ENCODE measurements at places on chromosomes 3 and 15.

- DNase-seq: no peak
These were observed 621.5 kb upstream of the ZNF385D start for GRCh38 chr3:22372292-22373062.

DNA sequence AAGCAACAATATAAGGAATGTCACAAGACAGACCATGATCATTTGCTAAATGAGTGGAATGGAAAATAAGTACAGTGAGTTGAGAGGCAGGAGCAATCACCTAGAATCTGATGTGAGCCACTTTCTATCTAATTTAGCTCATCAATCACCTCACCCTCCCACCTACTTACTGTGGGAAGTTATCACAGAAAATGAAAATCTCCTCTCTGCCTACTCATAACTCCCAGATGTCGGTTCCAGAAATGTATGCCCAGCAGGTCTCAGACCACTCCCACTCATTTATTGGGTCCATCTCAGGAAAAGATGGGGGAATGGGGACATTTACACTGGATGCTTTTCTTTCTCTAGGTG, 270.9 kb downstream of the FHIT start:
- DNase-seq: no peak

DNA sequence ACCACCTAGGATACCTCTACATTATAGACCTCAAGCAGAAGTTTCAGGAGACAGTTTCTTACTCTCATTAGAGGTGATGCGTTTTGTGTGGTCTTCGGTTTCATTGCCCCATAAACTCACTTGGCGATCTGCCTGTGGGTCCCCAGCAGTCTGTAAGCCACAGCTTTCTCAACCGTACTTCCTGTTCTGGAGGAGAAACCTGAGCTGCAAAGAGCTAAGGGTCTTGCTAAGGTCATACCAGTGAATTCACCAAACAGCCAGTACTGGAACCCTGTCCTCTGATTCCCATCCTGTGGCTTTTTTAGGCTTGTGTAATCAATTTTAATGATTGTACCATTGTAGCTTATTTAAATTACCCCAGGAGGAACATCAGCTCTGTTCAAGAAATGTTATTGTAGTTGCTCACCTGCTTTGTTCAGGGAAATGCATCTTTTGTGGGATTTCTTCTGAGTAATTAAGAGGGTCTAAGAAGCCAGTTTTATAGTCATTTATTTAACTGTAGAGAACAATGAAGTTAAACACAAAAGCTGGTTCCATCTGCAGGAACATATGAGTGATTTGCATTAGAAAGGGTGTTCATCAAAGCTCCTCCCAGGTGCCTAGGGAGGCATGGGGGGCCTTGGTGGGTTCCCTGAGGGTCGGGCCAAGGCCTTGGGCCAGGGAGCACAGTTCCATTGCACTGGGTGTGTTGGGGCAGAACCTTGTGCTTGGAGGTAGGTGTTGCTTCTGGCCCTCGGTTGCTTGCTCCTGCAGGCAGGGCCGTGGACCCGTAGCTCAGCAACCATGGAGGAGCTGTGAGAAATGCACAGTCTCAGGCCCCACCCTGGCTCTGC, 69.6 kb downstream of the APBA2 start:
- peak; percentile 18 for DNase-seq

DNA sequence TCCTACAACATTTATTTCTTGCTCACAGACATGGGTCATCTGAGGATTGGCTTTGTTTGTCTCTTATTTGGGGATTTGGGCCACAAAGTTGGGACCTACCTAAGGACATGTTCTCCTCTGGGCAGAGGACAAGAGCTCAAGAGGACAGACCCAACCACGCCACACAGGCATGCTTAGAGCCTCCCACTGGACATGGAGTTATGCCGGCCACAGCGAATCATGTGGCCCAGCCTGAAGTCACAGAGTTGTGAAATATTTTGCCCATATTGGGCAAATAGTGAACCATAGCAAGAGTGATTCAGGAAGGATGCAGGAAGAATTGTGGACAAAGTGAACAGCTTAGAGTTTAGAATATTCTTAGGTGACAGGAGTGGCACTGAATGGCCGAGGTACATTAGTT, 9.9 kb downstream of the TRAK1 start:
- no peak for DNase-seq

DNA sequence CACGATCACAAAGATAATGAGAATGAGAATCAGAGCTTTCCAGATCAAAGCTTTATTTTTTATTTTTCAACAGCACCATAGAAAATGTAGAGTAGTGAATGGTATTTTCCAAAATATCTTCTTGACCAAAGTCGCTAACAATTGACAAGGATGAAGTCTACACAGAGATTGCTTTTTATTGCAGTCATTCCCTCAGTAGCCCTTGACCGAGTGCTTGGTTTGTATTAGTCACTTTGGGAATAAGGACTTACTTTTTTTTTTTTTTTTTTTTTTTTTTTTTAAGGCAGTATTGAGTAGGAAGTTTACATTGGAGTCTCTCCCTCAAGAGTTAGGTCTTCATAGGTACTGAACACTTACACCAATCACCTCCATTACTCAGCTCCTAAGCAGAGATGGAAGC, 39.8 kb downstream of the THRB start:
- DNase-seq: no peak

- DNase-seq: peak; percentile 92
These were observed 21.7 kb downstream of the SH3BP5 start for GRCh38 chr3:15310491-15311370.

GRCh38 chr15:34160735-34161134, 49.2 kb downstream of the KATNBL1 start:
- DNase-seq: no peak

DNA sequence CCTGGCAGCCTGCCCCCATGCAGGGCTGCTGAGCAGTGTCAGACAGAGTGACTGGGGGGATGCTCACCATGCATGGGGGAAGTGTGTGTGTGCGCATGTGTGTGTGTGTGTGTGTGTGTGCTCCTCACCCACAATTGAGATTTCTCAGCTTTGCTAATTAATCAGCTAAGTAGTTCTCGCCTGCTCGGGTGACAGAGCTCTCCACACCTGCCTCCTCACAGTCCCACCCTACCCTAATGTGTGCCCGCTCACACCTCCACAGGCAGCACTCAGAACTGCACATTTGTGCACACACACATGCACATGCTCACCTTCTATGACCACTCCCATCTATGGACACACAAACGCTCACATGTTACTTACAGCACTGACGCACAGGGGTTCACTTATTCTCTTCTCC, 37.3 kb downstream of the CACNA2D2 start:
- DNase-seq: peak; percentile 19

DNA sequence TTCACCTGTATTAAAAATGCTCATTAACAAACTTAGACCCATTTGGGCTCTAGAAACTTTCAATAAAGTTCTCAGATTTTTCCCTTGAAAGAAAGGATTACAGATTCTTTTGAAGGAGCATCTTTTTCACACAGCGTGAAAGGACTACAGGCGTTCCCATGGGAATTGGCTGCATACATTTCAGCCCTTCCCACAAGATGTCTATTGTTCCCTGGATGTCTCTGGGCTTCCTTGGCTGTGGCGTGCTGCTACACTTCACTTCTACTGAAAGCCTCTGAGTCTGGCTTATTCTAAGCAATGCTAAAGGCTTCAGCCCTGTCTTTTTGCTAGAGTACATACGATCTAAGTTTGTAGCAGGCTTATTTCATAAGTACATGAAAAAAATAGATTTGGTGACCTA, 1.4 kb downstream of the VEPH1 start:
- DNase-seq: no peak

- DNase-seq: peak; percentile 33
These were observed at the start of gene CAMK2N2 for GRCh38 chr3:184261270-184261853. TSS of gene CAMK2N2 (minus strand) at chr3:184261553. CDS start at chr3:184261285, 268 bp downstream.

DNA sequence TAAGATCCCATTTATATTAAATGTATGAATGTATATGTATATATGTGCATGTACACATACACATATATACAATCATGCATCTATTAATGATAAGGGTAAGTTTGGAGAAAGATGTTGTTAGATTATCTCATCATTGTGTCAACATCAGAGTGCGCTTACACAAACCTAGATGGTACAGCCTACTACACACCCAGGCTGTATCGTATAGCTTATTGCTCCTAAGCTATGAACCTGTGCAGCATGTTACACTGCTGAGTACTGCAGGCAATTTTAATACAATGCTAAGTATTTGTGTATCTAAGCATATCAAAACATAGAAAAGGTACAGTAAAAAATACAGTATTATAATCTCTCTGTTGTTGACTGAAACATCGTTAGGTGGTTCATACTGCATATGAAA, 57.4 kb upstream of the ABHD17C start:
- no peak for DNase-seq

DNA sequence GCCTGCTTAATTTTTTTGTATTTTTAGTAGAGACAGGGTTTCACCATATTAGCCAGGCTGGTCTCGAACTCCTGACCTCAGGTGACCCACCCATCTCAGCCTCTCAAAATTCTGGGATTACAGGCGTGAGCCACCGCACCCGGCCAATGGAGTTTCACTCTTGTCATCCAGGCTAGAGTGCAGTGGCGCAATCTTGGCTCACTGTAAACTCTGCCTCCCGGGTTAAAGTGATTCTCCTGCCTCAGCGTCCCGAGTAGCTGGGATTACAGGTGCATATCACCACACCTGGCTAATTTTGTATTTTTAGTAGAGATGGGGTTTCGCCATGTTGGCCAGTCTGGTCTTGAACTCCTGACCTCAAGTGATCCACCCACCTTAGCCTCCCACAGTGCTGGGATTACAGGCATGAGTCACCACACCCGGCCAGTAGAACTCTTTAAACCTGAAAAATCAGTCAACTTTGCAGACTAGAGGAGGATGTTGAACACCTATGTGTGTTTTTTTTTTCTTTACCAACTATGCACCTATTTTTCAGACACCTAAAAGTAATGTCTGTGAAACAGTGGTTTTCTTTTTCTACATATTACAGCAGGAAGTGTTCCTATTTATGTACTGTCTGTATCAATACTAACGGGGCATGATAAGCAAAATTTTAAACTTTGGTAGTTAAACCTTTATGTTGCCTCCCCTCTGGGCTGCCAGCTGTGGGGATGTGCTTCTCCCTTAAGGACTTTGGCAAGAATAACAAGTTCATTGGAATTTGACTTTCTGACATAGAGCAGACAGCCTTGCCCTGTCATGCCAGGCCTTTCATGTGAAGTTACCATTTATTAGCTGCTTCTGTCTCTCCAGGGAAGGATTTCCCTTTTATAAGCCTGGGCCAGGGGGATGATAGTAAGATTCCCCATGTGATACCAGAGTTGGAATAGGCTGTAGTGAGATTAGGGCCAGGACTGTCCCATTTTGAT, 8.1 kb downstream of the ARIH2 start:
- no peak for DNase-seq

DNA sequence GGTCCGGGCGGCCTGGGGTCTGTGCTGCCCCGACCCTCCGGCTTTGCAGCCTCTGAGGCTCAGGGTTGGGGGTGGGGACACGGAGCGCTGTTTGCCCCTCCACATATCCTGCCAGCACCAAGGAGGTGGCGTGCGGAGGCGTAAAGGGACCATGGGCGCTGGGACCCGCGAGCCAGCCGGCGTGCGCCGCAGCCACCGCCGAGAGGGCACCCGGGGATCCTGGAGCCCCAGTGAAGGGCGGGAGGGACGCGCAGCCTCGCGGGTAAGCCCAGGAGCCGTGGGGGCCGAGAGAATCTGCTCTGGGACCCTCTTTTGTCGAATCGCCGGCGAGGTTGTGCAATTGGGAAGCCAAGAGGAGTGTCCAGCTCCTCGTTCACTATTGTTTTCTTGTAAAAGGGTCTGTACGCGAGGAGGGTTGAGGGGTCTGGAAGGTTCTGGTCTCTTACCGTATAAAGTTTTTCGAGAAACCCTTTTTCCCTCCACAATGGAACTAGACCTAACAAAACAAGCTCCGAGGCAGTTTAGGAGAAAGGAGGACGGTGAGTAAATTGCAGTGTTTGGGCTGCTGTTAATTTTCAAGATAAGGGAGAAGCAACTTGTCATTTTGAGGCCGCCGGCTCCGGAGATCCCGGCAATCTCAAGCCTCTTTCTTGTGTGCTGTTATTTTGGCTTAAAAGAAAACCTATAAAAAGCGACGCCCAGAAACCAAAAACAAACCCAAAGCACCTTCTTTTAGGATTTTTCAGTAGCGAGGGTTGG, 29.9 kb upstream of the ST3GAL6 start:
- DNase-seq: no peak

DNA sequence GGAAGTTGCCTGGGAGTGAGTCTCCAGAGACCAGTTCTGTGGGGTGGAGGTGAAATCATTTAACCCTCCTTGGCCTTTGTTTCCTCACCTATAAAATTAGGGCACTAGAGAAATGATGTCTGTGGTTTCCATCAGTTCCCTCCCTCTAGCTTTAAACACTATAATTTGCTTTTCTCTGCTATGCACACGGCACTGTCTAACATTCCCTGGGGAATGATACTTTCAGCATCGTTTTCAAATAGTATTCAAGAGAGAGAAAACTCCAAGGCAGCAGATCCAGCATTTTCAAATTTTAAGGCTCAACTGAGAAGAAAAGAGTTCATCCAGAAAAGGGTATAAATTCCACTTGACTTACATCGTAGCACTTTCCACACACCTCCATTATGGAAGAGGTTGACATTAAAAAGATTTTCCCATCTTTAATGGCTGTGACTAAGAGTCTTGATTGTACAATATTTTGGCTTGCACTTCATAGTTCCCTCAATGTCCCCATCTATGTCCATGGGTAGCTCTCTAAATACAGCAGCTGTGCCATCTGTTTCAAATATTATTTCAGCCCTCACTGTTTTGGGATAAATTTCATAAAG, 137.7 kb upstream of the ZPLD1 start:
- no peak for DNase-seq

DNA sequence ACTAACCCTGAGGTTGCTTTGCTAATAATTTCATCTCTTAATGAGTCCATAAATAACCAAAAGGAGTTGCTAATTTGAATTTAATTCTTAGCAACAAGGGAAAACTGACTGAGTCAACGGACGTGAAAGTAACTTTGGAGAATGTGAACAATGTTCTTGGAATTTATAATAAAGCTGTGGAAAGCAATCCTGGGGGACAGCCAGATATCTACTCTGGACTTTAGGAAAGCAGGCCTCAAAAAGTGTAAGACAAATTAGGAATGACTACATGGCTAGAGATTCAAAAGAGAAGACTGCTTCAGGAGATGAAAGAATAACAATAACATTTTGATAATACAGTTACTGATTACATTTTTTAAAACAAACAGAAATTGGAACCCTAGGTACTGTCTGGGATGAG, 318.4 kb upstream of the COL8A1 start:
- DNase-seq: no peak

GRCh38 chr3:119681279-119681678, 4.1 kb upstream of the COX17 start:
- peak; percentile 18 for DNase-seq
